Activated CD4-positive, alpha-beta T cell treated with anti-CD3 and anti-CD28 coated beads, Interleukin-2, amount 50 U/mL, for 4 hours (primary cell): ENCODE measurements at places on chromosomes 4 and X.

DNA sequence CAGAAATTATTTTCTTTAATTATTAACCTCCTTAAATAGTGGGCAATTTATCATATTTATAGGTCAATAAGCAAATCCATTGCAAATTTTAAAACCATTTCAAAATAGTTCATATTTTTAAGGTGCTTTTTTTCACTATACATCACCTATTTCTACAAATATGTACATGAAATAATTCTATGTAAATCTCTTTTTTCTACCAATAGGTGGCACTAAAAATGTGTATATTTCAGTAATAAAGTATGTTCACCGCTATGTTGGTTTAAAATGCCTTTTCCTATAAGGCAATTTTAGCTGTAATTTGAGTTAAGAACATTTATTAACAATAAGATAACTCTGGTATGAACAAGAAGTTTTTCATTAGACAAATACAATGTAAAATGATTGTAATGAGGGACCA lies 672.2 kb downstream of the KCTD8 start:
- no peak for DNase-seq

GRCh38 chr4:134687646-134688628 lies 486.3 kb upstream of the PABPC4L start:
- DNase-seq, result no peak

GRCh38 chr4:28250646-28251045 lies 1390.0 kb downstream of the STIM2 start:
- no peak for DNase-seq

DNA sequence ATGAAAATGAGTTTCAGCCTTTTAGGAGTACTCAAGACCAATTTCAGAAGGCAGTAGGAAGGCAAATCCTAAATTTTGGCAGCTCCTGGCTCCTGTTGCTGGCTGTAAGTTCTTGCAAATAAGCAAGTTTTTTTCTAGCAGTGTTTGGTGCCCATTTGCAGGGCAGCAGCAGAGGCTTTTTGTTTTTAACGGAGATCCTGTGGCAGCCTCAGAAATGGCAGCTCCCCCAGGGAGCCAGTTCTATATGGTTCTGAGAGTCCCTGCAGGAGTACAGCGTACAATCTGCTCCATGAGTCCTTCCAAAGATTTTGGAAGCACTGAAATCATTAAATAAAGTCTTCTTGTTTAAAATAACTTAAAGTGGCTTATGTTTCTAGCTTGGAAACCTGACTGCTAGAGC lies 171.9 kb downstream of the NDST4 start:
- no peak for DNase-seq

- DNase-seq, result no peak
These were observed 62.3 kb upstream of the ADAMTS3 start for GRCh38 chr4:72631296-72631695.

GRCh38 chrX:133649651-133650050 lies 234.4 kb upstream of the GPC4 start:
- DNase-seq, result no peak

GRCh38 chrX:87516717-87517121 lies 883 bp upstream of the KLHL4 start:
- DNase-seq, result no peak

GRCh38 chrX:12741416-12741815 lies 49.8 kb upstream of the PRPS2 start:
- no peak for DNase-seq
